Kidney capillary endothelial cell (primary cell): ENCODE measurements at places on chromosomes 5 and 9.
A peak's percentile ranks its signal among the peaks of the same experiment; 100 is the strongest.

- DNase-seq, result peak; percentile 32
Measured at GRCh38 chr5:59007460-59008063, 424.7 kb downstream of the RAB3C start.

- DNase-seq, result no peak
Measured at GRCh38 chr5:141633871-141634561, 2.6 kb downstream of the HDAC3 start.

DNA sequence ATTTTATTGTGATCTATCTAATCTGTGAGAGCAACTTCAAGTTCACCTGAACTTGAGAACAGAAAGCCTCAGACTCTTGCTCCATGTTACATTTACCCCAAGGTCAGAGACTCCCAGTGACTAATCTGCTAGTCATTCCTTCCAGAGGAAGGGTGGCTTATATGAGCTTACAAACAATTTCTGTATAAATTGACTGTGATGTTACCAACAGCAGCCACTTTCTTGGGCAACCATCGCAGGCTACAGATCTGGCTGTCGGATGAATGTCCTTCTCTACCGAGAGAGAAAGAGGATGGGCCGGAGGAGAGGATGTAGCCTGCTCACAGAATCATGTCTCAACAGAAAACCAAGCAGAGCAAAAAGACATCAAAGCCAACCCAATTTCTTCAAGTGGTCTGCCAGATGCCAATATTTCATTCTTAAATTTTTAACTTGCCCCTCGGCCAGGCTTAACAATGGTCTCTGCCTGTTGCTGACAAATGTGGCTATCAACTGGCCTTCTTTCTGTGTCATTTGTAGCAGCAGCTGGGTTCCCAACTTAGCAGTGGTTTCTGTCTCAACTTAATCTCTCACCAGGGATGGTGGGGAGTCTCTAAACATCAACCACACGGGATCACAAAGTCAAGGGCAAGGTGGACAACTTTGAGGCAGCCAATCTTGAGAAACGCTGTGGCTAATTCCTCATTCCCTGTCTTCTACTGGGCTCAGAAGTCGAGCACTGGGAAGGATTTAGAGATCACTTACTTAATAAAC is 81.3 kb downstream of the RAPGEF1 start:
- DNase-seq, result peak; percentile 94

DNA sequence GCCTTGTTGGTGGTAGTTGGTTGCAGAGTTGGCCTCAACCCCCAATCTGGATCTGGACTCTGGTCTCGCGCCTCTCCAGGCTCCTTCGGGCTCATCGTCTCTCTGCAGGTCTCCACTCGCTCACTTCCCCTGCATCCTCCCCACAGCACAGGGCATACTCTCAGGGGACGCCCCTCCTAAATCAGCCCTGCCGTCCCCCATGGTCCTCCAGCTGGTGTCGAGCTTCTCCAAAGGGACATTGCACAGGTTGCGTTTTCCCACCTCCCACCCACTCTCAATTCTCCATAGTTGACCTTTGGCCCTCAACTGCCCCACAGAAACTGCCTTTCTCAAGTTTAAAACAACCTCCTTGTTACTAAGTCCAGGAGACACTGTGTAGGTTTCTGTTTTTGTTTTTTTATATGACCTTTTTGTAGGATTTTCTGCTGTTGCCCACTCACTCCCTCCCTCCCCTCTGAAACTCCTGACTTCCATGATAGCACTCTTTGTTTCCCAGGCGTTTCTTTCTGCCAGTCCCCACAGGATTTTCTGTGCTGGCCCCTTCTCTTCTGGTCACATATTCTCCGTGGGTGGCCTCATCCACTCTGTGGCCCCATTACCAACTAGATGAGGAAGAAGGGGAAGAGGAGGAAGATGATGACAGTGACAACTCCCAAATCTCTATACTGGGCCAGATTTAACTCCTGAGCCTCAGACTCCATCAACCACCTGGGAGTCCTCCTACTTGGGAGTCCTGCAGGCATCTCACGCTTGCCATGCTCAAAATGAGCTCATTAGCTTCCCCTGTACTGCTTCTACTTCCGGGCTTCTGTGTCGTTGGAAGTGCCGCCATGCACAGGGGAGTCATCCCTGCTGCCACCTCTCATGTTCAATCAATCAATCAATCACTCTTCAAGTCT is 50.3 kb downstream of the ALG2 start:
- no peak for DNase-seq

DNA sequence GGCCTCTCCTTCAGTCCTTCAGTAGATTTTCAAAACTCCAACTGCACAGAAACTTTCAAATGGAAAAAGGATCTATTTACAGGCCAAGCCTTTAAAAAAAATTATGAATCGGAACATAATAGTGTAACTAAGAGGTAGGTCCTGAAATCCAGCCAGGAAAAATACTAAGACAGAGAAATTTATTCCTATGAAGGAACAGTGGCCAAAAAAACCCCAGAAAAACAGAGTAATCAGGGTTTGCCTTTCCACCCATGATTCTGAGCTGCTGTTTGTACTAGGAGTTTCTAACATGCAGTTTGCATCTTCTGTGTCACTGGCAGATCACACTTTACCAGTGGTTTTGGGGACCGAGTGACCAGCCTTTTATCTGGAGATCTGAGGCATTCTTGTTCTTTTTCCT is 93.1 kb upstream of the TMED7 start:
- DNase-seq, result no peak

DNA sequence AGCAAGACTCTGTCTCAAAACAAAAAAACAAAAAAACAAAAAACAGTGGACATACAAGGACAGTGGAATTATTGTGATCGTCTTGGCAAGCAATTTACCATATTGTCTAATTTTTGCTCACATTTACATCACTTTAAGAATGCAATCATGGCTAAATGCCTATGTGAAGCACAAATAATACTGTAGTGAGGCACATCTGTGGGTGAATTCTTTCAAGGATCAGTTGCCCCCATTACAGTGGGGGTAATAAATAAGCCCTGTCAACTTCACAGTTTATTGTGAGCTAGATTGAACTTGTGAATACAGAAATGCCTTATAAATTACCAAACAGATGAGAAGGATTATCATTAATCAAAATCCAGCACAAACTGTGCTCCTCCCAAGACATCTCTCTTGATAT is 150.2 kb upstream of the PAPPA start:
- DNase-seq, result no peak

GRCh38 chr9:36729906-36730305 is 157.2 kb downstream of the MELK start:
- no peak for DNase-seq

GRCh38 chr5:154444556-154445421 is 1.0 kb upstream of the SAP30L start:
- no peak for DNase-seq

DNA sequence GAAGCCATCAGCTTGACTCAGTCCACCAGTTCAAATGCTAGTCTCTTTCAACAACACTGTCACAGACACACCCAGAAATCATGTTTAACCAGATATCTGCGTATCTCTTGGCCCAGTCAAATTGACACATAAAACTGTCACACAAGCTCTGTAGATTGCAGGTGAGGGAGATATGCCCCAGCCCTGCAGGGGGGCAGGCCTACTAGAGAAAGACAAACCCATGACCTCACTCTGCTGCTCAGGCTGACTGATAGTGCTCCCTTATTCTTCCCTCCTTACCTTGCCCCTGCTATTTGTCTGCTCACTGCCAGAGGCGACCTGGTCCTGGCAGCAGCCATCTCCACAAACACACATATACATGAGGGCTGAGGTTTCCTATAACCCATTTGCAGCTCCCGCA is 351.3 kb downstream of the DRD1 start:
- DNase-seq, result no peak

GRCh38 chr9:108645520-108645919 is 210.3 kb downstream of the ACTL7B start:
- DNase-seq, result no peak

- DNase-seq, result peak; percentile 40
Measured at GRCh38 chr9:27771803-27772545, 198.7 kb upstream of the C9orf72 start.

DNA sequence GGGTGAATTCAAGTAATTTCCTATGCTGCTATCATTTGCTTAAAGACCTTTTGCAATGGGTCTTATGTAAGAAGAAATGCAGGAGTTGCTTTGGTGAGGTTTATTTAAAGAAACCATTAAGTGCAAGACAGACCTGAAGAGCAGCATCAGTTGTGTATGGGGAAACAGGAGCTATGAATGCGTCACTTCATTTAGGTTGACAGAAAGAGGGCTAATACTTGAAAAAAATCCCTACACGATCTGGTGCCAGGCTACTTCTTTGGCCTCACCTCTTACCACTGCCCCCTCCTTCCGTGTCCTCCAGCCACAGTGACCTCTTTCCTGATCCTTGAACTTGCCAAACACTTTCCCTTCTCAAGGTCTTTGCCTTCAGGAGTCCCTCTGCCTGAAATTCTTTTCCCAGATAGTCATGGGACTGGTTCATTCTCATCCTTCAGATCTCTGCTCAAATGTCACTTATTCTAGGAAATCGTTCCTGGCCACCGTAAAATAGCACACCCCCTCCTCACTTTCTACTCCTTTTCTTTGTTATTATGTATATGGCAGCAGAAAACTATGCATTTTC is 1.4 kb upstream of the JAK2 start:
- DNase-seq, result peak; percentile 17

GRCh38 chr5:159780246-159780645 is 136.0 kb upstream of the ADRA1B start:
- no peak for DNase-seq

GRCh38 chr9:99211746-99212145 is 10.0 kb downstream of the ALG2 start:
- DNase-seq, result no peak
